ENCODE measurements at places on chromosomes 7 and 10. TPM values are rescaled to one million over a fixed set of nuclear protein-coding genes. Genes with fewer than 3 reads are reported as not detected.

Gene SRRM3
- total RNA-seq = 0.36 TPM

- no peak for DNase-seq
Measured at GRCh38 chr7:29467193-29467926, 96.3 kb upstream of the PRR15 start.

- no peak for DNase-seq
Measured at GRCh38 chr7:55438085-55438756, 73.1 kb downstream of the LANCL2 start.

GRCh38 chr10:102322914-102323313 is 72.6 kb upstream of the NFKB2 start:
- no peak for DNase-seq

Gene HMX2
- total RNA-seq = not detected

DNA sequence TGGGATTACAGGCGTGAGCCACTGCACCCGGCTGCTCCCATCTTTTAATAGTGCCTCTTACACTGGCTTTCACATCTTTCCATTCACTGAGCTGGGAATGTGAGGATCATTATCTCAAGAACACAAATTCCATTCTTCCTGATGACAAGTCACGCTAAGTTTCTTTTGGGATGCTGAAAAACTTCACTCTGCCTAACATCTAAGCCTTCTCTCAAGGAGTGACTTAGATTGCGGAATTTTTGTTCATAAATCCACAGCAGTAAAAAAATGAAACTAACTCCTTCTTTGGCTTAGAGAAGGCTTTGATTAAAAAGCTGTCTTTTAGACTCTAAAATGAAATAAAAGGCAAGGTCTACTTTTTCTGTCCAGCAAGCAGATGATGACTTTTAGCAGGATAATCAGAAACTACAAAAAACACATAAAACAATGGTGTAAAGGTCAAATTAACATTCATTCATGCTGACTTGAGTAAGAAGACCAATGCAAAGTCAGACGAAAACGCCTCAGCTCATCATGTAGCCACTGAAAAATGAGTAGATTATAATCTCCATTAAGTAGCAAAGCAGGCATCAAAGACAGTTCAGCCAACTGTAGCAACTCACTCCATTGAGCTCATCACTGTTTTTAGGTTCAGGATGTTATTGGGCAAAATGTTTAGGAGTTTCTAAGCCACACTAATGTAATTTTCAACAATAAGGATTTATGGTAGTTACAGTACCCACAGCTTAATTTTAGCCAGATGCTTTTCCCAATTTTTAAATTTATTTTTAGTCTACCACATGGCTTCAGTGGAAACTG is 178.8 kb downstream of the ELMO1 start:
- no peak for DNase-seq

GRCh38 chr7:155380976-155381851 is 76.7 kb upstream of the EN2 start:
- peak; percentile 71 for DNase-seq

DNA sequence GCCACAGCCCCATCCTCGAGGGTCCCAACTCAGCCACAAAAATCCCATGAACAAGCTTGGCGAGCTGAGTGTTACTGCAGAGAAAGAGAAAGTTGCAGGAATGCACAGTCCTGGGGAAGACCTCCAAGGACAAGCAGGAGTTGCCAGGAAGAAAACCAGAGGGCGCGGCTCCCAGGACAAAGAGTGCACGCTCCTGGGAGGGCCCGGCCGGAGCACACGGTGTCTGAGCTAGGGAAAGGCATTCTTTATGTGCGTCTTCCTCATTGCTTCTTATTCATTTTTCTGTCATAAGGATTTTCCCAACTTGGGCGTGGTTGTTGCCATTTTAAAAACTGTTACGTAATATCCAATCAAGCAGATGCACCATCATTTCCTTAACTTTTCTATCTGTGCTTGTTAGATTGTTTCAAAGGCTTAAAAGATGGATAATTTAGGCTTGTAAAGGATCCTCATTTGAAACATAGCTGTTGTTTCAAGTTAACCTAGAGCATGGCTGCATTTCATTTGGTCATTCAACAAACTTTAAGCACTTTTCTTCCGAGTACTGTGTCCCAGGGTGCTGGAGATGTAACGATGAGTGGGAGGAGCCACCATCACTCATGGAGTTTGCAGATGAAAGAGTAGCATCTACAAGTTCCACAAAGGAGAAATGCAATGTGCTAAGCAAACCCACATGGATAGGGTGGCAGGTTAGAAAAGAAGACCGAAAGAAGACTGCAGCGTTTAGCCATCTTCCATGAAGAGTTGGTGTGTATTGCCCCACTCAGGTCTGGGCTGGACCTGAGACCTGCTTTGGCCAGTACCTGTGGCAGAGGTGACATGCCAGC is 5.6 kb upstream of the CNPY1 start:
- no peak for DNase-seq

GRCh38 chr7:103989200-103989784 is at the start of gene RELN:
TSS of gene RELN (minus strand) at chr7:103989658. CDS start at chr7:103989356, 302 bp downstream.
- peak; percentile 73 for DNase-seq

DNA sequence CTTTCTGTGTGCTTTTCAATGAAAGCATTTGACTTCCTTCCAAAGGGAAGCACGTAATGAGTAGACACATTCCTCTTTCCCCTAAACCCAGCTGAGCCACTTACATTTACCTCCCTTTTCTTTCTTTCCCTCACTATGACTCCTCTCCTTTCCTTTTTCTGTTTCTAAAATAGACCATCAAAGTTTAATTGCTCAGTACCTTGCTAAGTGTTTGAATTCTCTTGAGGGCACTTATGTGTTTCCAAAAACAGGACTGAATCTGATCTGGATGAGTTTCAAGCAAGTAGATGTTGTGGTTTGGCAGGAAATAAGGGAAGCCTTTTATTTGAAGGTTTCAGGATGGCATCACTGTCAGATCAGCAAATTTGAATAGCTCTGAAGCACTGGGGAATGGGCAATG is 396.2 kb downstream of the REEP3 start:
- no peak for DNase-seq

DNA sequence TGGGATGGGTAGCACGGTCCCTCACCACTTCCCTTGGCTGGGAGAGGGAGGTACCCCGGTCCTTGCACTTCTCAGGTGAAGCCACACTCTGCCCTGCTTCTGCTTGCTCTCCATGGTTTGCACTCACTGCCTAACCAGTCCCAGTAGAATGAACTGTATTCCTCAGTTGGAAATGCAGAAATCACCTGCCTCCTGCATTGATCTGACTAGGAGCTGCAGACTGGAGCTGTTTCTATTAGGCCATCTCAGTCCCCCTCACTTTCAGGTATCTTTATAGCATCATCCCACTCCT is 264.9 kb downstream of the ZWINT start:
- DNase-seq = no peak

Gene H2BK1
- total RNA-seq = not detected

Gene HOXA9
- 19.5 TPM for total RNA-seq

- no peak for DNase-seq
Measured at GRCh38 chr10:107708981-107709380, 544.5 kb upstream of the SORCS1 start.

Gene C10orf67
- total RNA-seq = not detected

DNA sequence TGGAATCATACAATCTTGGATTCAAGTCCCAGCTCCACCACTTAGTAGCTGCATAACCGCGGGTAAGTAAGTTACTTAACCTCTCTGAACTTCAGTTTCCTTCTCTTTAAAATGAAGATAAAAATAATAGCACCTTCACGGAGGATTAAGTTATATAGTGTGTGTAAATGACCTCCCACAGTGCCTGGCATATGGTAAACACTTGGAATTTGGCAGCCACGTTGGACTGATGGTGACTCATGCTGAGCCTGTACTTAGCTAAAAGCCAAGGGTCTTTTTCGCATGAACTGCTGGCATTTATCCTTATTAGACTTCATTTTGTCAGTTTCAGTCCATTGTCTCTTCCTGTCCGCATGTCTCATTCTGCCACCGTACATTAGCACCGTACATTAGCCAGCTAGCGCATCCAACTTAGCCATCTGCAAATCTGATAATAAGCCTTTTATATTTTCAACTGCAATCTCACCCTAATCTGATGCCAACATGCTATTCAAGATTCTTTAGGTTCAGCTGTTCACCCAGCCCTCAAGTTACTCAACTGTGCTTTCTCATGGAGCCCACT is 11.2 kb downstream of the SLC13A4 start:
- DNase-seq = peak; percentile 86

DNA sequence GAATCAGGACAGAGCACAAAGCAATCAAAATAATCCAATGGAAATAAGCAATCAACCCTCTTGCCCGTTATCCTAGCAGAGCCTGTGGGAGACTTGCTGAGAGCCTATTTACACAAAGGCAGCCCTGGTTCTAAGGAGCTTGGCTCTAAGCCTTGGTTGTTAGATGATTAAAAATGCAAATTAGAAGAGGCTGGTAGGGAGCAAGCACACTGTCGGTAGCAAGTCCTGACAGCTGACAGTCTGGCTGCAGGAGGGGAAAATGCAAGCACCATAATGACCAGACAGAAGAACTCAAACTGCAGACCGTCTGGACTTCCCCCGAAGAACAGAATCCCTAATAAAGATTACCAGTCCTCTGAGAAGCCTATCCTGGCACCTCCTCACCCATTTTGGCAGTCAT is 131.8 kb upstream of the CTTNBP2 start:
- no peak for DNase-seq

Gene DNAH11
- under 0.01 TPM for total RNA-seq

Gene ITPRID1
- not detected for total RNA-seq

DNA sequence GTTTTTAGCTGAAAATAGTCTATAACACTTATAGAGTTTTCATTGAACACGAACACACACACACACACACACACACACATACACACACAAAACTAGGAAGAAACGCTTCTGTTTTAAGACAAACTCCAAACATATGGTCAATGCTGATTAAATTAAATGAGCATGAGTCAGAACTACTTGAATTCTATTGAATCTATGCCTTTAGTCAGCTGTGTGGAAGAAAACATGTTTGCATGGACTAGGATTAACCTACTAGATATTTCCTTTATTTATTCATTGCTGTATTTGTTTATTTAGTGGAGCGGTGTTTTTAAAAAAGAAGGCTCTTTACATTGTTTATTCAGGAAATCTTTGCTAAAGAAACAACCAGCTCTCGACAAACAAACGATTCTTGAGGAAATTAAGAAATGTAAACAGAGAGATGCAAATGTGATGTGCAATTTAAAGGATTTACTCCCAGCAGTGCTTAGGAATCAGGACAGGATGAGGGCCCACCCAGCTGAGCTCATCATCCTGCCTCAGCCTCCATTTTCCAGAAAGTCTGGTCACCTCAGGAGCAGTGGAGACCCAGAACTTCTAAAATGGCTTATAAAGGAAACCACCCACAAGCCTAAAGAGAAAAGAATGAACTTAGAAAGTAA is 83.2 kb downstream of the PDE1C start:
- peak; percentile 65 for DNase-seq

- no peak for DNase-seq
Measured at GRCh38 chr7:17990761-17991160, 36.9 kb downstream of the PRPS1L1 start.

Gene SKIDA1
- total RNA-seq = 0.29 TPM

Gene CREB5
- total RNA-seq = 5.0 TPM

Gene CALML5
- total RNA-seq = not detected

DNA sequence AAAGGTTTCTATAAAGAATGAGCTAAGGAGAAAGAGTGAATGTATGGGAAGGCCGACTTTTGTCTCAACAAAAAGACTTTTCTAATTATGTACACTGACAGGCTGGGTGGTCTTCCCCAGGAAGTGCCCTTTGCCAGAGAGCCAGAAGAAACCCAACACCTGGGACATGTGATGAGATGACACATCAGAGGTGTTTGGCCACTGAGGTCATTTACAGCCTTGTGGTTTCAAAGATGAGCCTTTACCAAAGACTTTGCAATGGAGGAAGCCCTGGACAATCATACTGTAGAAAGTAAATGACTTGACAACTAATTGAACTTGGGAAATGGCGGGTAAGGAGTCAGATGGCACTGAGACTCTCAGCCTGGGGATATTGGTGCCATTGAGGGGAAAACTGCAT is 3.4 kb upstream of the NRG3 start:
- DNase-seq = no peak

GRCh38 chr7:25671111-25671510 is 442.8 kb upstream of the NPVF start:
- no peak for DNase-seq

GRCh38 chr10:70162892-70163201 is 7.5 kb downstream of the SAR1A start:
- no peak for DNase-seq

Gene TLX1
- not detected for total RNA-seq

GRCh38 chr10:22984066-22984465 is 56.2 kb downstream of the ARMC3 start:
- DNase-seq = no peak

DNA sequence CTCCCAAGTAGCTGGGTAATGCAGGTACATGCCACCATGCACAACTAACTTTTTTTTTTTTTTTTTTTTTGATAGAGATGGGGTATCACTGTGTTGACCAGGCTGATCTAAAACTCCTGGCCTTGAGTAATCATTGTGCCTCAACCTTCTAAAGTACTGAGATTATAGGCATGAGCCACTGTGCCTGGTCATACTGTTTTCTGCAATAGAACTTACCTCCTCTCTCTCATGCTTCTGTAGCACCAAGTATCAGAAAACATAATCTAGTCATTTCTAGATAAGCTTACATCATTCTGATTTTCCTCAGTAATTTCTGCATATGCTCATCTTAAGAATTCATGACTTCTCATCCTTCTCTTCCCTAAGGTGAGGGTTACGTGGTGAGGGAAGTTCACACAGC is 210.0 kb downstream of the IMMP2L start:
- no peak for DNase-seq

- no peak for DNase-seq
Measured at GRCh38 chr7:1313613-1314012, 80.9 kb downstream of the UNCX start.

DNA sequence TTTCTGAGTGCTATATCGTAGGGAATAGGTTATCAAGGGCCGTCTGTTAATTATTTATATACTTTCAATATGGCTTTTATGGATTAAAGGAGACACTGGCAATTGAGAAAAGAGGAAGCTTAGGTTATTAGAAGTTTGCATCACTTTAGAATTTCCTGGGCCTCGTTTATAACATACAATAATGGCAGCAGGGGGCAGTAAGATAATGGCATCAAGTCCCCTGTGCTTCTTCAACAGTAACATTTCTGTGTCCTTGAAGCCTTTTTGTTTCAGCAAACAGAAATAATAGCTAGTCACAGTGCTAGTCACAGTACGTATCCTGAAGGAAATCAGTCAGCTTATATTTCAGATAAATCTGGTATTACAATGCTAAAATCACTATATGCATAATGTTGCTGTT is 41.9 kb downstream of the SPAM1 start:
- no peak for DNase-seq

GRCh38 chr10:96082748-96083147 is 39.4 kb downstream of the CCNJ start:
- peak; percentile 8 for DNase-seq

DNA sequence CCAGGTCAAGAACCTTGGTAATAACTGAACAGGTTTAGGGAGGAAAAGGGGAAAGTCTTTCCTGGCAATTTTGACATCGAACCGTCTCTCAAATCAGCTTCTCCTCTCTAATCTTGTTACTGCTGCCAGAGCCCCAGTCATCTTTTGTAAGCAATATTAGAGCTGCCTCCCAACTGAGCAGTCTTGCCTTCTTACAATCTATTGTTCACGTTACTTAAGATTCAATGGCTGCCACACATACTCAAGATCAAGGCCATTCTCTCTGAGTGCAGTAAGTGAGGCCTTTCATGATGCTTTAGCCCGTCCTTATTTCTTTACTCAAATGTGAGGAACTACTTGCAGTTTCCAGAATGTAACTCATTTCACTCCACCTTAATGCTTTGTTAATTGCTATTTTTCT is 12.4 kb downstream of the NET1 start:
- no peak for DNase-seq
